Right lung (tissue), 10 donors: ENCODE measurements at places on chromosomes 6 and 20. TPM values are rescaled to one million over a fixed set of nuclear protein-coding genes. Genes with fewer than 3 reads are reported as not detected.

The PRKN gene
- 3.2 TPM for polyA plus RNA-seq

The HEBP2 gene
- polyA plus RNA-seq = 49.6 TPM

The ZSCAN31 gene
- 12.5 TPM for polyA plus RNA-seq

The HCK gene
- 3.9 TPM for polyA plus RNA-seq

The ZNF391 gene
- polyA plus RNA-seq = 10.5 TPM

The SLC22A7 gene
- not detected for polyA plus RNA-seq

The KHDC1L gene
- polyA plus RNA-seq = 0.40 TPM

The THBD gene
- polyA plus RNA-seq = 54.4 TPM
